ENCODE measurements at places on chromosomes 5 and 9. TPM values are rescaled to one million over a fixed set of nuclear protein-coding genes. Genes with fewer than 3 reads are reported as not detected.

The WDR38 gene
- total RNA-seq = not detected

- DNase-seq = no peak
Measured at GRCh38 chr5:64487283-64487682, 18.5 kb upstream of the RGS7BP start.

GRCh38 chr9:121700165-121700831, 48.9 kb downstream of the DAB2IP start:
- DNase-seq = peak; percentile 51

DNA sequence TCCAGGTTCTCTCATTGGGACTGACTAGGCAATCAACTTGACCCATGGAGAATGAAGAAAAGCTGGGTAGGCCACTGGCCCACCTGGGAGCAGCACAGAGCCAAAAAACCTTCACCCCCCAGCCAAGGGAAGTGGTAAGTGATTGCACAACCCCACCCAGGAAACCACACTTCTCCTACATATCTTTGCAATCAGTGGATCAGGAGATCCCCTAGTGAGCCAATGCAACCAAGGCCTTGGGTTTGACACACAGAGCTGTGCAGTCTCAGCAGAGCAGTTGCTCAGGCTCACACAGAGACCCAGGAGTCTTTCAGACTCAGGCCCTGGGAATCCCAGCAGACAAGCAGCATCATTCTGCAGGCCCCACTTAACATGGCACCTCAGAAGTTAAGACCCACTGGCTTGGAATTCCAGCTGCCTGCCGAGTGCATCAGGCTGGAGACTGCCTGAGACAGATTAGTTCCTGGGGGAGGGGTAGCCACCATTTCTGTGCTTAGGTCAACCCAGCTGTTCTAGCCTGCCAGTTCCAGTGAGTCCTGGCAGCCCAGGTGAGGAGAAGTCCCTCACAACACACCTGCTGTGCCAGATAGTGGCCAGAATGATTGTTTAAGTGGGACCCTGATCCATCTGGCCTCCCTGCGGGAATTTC, 136.4 kb downstream of the SAXO1 start:
- peak; percentile 26 for DNase-seq

DNA sequence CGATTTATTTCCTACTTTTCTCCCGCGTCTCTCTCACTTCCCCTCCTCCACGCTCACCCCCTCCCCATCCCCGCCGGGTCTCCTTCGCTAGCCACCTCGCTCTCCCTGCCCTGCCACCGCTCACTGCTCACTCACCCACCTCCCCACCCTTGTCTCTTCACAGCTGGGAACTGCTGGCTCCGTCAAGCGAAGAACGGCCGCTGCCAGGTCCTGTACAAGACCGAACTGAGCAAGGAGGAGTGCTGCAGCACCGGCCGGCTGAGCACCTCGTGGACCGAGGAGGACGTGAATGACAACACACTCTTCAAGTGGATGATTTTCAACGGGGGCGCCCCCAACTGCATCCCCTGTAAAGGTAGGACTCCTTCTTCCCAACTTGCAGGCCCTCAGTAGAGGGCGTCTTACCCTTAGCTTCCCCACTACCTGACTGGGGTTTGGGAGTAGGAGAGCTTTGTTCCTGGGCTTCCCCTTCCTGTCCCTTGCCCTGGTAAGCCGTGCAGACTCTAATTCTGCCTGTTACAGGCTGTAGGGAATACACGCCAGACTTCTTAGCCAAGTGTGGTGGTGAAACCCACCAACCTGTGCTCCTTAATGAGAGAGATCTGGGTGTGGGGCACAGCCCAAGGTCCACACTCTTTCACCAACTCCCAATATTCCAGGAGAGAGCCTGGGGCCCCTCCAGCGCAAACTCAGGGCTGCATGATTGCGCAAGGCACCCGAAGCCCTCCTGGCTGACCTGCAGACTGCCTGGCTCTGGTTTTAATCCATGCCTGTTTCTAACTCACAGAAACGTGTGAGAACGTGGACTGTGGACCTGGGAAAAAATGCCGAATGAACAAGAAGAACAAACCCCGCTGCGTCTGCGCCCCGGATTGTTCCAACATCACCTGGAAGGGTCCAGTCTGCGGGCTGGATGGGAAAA, 2.5 kb downstream of the FST start:
- DNase-seq = peak; percentile 39

DNA sequence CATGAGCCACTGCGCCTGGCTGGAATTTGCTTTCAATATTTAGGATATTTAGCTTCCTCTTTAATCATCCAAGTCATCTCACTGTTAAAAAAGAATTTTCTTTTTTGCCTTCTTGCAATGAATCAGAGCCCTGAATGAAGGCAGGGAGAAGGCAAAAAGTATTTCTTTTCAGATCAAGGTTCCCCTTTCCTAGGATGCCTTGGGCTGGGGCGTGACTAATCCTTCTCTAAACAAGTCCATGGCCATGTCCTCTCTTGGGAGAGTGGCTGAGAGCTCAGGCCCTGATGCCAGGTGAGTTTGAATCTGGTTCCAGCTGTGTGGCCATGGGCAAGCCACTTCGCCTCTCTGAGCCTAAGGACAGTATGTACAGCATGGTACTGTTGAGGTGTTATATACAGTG, 84.8 kb upstream of the NEURL1B start:
- no peak for DNase-seq

Data from fibroblast of villous mesenchyme (primary cell).